T follicular helper cell (primary cell): ENCODE measurements at places on chromosomes 3 and 15.

DNA sequence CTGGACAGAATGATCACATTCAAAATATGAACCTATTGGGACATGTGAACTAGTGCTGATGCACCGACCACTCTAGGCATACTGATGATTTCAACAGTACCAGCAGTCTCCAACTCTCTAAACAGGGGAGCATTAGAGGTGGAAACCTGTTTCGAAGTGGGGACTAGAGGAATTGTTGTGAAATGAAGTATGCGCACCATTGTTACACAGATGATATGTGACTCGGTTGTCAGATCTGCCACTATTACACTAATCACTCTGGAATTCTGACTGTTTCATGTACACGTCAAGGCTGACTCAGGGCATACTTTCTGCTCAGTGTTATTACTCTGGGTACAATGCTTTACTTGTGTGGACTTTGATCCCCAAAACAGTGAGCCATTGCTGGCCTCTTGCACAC lies 198.2 kb upstream of the UBE2E2 start:
- DNase-seq, result no peak

- no peak for DNase-seq
Measured at GRCh38 chr15:51369451-51369761, 28.0 kb downstream of the GLDN start.

- no peak for DNase-seq
Measured at GRCh38 chr3:71231680-71232079, 351.8 kb downstream of the FOXP1 start.

DNA sequence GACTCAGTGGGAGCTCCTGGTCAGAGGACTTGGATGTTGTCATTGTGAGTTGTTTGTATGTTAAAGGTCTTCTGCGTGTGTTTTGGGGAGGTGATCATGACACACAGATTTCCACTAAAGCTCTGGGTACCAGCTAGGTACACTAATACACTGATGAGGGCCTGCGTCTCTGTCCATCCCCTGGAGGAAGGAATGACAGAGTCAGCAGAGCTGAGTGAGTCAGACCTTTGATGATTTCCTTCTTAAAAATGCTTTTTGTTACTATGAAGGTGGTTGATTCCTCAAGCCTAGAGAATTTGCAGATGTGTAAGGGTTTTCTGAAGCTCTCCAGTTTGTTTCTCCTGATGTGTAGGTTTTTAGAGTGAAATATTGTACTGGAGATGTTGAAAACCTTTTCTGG lies 424.1 kb upstream of the TPM1 start:
- no peak for DNase-seq

DNA sequence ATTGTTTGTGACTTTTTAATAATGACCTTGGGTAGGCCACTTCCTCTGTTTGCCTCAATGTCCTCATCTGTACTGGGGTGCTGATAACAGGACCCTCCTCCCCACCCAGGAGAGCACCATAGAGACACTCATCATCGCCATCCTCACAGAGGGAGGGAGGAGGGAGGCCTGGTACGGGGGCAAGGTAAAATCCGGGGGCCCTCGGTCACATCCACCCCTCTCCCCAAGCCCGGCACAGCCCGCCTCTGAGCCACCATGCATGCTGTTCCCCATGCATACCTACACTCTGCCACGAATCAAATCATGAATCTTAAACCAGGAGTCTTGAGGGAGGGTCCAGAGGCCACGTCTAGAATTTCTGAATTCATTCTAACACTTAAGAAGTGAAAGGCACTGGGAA lies 74.9 kb upstream of the IQSEC1 start:
- DNase-seq, result no peak

DNA sequence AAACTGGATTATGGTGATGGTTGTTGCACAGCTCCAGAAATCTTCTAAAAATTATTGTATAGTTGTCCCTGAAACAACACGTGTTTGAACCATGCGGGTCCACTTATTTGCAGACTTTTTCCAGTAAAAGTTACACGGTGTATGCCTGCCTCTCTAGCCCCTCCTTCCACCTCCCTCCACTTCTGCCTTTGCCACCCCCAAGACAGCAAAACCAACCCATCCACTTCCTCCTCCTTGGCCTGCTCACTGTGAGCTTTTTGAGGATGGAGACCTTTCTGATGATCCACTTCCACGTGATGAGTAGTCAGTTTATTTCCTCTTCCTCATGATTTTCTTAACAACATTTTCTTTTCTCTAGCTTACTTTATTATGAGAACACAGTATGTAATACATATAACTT lies 5.4 kb downstream of the CYFIP1 start:
- no peak for DNase-seq

- no peak for DNase-seq
Measured at GRCh38 chr3:141499965-141500364, 13.1 kb downstream of the RASA2 start.

GRCh38 chr3:58754074-58754473 lies 87.5 kb upstream of the FAM3D start:
- DNase-seq, result no peak

DNA sequence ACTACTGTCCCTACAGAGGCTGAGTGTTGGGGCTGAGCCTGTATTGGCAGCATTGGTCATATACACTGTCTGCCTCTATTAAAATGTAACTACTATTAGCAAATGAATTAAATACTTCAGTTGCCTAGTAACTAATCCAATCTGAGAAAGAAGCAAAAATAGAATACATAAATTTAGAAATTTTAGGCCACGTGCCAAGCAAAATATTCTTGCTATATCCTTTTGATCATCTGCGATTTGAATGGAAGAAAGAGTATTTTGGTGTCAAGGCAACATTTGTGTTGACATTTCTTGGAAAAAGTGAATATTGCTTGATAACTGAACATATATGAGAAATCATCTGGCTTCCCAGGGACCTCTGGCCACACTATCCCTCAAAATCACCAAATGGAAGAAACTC lies 148.2 kb upstream of the TOPAZ1 start:
- DNase-seq, result no peak

DNA sequence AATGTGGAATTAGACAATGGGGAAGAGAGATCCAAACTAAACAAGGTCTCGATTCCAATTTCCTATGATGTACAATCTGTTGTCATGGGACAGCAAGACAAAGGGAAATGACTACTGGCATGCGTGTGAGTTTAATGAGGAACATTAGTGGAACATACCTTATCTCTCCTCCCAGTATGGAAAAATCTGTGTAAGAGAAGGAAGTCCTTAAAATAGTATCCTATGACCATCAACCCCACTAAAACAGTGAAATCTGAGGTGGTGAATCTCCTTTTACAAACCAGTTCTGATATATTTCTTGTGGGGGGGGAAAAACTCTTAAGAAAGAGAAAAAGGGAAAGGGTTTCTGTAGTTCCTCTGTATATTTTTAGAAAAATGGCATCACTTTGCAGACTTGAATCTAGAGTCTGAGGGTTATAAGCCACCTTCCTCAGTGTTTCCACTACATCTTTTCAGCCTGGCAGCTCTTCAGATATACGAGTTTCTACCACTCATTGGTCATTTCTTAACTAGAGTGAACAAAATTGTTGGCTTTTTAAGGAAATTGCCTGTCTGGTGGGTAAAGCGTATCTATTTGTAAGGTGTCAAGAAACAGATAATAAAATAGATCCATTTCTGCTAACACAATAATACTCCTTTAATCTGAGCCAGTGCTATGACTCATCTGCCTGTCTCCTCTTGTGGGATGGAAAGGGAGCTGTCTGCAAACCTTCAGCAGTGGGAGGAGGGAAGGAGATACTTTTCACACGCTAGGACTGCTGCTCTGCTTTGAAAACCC lies 3.0 kb upstream of the TNFAIP8L3 start:
- DNase-seq, result no peak

DNA sequence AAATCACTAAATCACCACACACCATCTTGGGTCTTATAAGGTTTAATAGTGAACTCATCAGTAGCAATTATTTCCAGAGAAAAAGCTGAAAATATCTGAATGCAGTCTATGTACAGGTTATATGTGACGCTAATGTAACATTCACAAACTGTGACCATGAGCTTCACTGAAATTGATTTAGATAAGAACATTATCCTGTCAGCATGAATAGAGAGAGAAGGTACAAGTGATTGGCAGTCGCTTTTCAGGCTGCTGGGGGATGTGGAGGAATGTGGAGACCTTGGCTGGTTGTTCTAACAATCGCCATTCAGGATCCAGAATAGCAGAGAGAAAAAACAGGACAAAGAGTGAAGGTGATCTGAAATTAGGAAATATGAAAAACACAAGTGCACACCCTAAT lies 98.1 kb downstream of the CADPS start:
- DNase-seq, result no peak

- DNase-seq, result no peak
Measured at GRCh38 chr3:20700714-20701113, 514.7 kb upstream of the SGO1 start.

DNA sequence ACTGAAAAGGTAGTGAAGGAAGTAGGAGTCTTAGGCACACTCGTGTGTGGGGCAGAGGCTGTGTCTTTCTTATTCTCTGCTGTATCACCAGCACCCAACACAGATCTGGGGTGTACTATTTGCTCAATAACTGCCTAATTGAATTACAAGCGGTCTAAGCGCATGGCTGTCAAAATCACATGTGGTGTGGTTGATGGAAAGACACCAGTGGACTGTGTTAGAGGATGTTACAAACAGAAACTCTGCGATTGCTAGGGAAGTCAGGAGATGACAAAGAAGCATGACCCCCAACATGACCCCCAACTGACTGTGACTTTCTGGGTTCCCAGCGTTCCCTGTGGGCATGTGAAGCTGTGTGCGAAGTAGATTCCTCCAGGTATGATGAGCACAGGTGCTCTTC lies 32.0 kb downstream of the ATG7 start:
- DNase-seq, result no peak

- no peak for DNase-seq
Measured at GRCh38 chr15:62472616-62473299, 307.7 kb upstream of the C2CD4B start.

- DNase-seq, result no peak
Measured at GRCh38 chr15:53675832-53676231, 83.6 kb downstream of the WDR72 start.

DNA sequence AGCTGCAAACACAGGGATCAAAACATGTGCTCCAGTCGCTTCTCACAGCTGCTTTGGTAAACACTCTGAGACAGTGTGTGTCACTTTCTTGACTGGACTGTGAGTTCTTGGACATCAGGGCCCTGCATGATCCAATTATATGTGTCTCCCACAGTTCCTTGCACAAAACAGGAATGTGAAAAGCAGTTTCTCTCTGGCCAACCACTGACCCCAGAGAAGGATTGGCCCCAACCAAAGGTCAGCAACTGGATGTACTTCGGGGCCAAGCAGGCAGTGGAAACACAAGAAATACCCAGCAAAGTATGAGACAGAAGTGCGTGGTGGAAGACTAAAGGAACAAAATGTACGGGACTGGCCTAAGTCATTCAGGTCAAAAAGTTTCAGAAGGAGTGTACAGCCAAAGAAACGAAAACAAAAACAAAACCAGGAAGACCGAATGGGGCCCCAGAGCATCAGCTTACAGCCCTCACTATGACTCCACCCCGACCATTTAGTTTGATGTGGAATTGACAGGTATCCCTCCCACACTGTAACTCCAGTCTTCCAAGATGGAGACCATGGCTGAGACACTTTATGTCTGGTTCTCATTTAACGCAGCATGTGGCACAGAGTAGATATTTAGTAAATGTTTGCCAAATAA lies 76.7 kb upstream of the LPP start:
- no peak for DNase-seq
